ENCODE measurements at places on chromosomes 1 and 21.

GRCh38 chr1:154483941-154484803 lies 17.8 kb upstream of the TDRD10 start:
- no peak for DNase-seq

- DNase-seq = no peak
These were observed 142.6 kb downstream of the SMYD3 start for GRCh38 chr1:246364415-246364941.

- DNase-seq = no peak
These were observed 62.3 kb upstream of the ADARB1 start for GRCh38 chr21:45011911-45012661.

GRCh38 chr1:37556712-37557196 lies at the start of gene DNALI1:
DNALI1 (plus strand) TSS chr1:37556940; CDS start chr1:37556995, 55 bp downstream.
- peak; percentile 26 for DNase-seq

DNA sequence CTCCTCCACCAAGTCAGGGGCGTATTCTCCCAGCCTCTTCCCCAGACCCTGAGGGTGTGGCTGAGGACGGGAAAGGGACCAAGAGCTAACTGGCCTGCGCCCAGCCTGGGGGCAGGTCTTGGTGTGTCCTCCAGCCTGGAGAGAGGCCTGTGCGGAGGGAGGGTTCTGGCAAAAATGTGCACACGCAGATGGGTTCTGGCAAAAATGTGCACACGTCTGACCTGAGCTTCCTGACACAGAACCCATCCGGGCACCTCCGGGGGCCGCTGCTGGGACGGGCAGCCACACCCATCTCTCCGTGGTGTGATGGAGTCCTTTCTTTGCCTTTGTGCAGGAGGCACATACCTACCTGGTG lies 23.1 kb upstream of the PKP1 start:
- DNase-seq = no peak

- DNase-seq = no peak
These were observed 276.5 kb downstream of the DNM3 start for GRCh38 chr1:172117800-172118199.

- no peak for DNase-seq
These were observed 471.3 kb downstream of the LMO4 start for GRCh38 chr1:87800006-87800405.

- DNase-seq = no peak
These were observed 119.6 kb downstream of the IER5 start for GRCh38 chr1:181208083-181208482.

DNA sequence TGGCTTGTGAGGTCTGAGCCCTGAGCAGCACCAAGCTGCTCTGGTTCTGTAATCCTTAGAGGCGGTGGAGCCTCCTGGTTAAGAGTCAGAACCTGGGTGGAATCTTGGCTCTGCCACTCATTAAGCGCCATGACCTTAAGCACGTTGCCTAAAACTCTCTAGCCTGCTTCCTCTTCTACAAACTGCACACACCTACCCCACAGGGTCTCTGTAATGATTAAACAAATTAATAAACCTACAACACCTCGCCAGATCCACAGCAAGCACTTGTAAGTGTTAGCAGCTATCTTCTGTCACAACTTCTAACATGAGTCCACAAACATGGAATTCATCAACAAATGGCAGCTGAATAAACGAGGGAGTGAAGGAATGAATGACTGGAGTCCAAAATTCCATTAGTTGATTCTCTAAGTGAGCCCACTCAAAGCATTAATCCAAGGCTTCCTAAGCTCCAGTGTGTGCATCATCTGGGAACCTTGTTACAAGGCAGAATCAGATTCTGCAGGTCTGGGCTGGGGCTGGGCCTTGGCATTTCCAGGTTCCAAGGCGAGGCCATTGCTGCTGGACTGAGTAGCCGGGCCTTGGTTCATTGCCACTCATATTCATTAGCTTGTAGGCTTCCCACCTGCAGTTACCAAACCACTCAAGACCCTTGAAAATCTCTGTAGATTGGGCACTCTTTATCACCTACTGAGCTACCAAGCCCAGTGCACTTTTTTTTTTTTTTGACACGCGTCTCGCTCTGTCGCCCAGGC lies 168.6 kb downstream of the HIVEP3 start:
- DNase-seq = no peak

GRCh38 chr1:43304314-43304681 lies 3.5 kb downstream of the TIE1 start:
- DNase-seq = no peak

- no peak for DNase-seq
These were observed 32.8 kb downstream of the ARID1A start for GRCh38 chr1:26728645-26729044.

GRCh38 chr1:155184835-155185782 lies 11.5 kb downstream of the TRIM46 start:
- no peak for DNase-seq

DNA sequence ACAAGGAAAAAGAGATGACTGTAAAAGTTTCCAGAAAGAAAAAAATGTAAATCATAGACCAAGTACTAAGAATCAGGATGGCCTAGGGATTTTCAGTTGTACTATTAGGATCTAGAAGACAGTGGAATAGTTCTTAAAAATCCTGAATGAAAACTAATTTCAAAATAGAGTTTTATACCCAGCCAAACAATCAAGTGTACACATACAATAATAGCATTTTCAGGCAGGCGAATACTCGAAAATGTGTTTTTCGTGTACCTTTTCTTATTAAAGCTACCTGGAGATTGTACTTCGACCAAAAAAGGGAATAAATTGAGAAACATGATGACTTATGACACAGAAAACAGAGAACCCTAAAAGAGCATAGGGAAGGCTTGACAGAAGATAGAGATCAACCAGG lies 118.6 kb downstream of the SDCCAG8 start:
- DNase-seq = no peak

DNA sequence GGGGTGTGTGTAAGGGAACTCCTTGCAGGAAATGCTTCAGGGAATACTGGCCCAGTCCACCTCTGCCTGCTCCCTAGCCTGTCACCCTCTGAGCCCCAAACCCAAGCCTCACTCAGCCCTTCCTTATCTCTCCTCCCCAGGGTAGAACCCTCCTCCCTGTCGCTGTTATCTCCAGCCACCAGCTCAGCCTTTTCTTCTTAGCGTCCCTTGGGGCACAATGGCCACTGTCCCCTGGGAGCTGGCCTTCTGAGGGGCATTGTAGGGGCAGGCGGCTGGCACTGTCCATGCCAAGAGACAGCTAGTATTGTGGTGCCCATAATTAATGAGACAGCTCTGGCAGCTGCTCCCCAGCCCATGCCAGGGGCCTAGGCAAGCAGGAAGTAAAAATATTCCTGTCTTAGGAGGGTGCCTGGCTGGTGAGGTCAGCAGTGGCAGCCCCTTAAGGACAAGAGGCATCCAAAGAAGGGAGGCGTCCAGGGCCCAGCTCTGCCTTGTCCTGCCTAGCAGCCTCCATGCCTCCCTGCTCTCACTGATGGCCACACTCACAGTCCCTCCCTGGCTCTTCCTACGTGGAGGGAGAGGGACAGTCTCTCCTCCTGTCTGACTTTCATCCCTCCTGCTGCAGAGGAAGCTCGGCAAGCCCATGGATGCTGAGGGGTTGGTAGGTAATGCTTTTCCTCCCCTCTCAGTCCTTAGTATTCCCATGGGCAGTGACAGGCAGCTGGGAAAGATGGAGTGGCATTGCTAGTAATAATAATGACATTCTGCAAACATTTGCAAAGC lies 37.5 kb downstream of the KCNQ4 start:
- no peak for DNase-seq

DNA sequence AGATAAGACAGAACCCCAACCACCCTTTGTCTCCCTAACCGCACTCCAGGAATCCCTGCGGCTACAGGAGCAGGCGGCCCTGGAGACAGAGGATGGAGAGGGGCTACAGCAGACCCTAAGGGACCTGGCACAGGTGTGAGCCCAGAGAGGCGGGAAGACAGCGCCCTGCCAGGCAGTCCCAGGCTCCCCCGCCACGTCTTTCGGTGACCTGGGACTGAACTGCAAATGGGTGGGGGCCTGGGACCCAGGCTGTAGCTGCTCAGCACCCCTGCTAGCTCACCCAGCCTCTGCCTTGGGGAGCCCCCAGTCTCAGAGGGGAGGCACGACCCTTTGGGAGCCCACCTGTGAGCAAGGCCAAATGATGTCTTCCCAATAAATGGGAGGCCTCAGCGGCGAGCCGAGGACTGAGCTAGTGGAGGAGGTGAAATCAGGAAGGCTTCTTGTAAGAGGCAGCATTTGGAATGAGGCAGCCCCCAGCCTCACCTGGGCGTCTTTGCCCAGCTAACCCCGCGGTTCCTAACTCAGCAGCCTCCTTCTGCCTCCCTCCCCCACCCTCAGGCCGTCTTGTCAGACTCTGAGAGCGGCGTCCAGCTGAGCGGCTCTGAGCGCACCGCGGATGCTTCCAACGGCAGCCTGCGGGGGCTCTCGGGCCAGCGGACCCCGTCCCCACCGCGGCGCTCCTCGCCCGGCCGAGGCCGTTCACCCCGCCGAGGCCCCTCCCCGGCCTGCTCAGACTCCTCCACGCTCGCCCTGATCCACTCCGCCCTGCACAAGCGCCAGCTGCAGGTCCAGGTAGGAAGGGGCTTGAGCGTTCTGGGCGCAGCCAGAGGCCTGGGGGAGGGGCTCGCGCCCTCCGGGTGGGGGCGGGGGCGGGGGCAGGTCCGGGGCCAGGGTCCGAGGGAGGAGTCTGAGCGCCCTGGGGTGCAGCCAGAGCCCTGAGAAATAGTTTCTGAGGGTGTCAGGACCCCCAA lies 16.9 kb downstream of the CROCC start:
- DNase-seq = no peak

- peak; percentile 88 for DNase-seq
These were observed at the start of gene TP53BP2 for GRCh38 chr1:223845810-223846682. TP53BP2 (minus strand) TSS chr1:223845947; CDS start chr1:223845680, 267 bp downstream.

GRCh38 chr21:36207577-36208320 lies 51.1 kb downstream of the DOP1B start:
- no peak for DNase-seq

- no peak for DNase-seq
These were observed 96.5 kb upstream of the CD34 start for GRCh38 chr1:208007319-208007937.

DNA sequence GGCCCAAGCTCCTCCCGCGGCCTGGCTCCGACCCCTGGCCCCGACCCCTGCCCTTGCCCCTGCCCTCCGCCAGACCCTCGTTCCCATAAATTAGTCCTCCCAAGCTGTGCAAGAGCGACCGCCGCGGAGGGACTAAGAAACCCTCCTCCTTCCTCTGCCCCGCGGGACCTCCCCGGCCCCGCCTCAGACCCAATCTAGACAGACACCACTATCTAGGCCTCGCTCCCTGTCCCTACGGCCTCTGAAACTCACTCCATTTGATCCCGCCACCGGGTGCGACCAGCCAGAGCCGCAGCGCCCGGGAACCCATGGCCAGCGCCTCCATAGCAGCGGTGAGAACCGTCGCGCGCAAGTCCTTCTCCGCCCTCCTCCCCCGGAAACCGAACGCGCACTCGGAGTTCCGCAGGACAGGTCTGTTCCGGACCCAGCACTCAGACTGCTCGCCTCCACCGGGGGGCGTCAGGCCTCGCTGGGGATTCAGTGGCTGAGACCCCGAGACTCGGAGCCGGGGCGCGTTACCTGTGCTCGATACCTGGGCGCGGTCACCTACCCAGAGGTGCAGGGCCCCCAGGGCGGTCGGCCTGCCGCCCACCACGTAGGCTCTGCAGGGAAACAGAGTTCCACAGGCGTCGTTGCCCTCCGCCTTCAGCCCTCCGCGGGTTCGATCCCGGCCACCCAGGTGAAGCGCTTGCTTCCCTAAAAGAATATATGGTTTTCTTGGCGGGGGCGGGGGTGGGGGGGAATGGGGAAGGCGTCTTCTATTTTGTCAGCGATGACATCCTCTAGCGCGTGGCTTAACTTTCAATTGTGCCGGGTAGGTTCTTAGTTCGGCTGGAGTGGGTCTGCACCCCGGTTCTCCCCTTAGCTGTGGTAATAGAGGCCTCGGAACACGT lies at the start of gene MRPL39:
TSS of gene MRPL39 (minus strand) at position 331 of the 893 bp plus-strand sequence. CDS start at position 325, 6 bp downstream.
- DNase-seq = peak; percentile 86

DNA sequence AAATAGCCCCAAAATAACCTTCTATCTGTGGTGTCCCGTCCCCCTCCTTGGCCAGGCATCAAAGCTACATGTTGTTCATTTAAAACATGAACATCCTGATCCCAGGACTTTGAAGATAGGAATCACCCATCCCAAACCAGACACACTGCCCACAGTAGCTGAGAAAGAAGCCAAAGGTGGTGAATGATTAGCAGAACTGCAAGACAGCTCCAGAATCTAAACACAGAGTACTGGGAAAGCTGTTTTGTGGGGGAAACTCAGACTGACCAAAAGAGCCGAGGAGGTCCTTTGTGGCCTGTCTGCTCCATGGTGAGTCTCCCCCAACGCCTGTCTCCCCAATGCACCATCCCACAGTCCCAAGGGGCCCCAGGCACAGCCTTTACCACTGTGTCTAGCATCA lies 7.3 kb upstream of the TEDDM1 start:
- no peak for DNase-seq

DNA sequence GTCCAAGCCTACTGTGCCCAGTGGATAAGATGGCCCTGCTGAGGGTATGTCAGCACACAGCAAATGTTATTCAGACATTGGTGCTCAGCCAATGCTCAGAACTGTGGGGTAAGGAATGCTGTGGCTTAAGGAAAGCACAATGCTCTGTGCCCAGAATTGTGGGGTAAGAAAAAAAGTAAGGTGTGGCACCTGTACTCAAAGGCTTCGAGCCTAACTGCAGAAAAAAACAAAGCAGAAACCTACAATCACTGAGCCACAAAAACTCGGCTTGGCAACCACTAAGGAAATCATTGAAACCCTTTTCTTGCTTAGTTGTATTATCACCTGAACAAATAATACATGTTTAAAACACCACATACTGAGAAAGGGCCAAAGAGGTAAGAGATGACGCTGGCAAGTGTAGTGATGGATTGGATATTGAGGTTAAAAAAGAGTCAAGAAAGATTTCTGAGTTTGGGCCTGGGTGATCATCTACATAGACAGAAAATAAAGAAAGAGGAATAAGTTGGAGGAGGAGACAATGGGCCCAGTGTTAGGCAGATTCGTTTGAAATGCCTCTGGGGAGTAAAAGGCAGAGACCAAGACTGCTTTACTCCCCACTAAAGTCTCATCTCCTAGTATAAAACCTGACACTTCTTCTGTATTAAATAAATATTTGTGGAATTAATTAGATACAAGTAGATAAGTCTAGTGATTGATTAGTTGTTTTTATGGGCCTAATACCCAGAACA lies 25.9 kb upstream of the ATP1A1 start:
- no peak for DNase-seq

DNA sequence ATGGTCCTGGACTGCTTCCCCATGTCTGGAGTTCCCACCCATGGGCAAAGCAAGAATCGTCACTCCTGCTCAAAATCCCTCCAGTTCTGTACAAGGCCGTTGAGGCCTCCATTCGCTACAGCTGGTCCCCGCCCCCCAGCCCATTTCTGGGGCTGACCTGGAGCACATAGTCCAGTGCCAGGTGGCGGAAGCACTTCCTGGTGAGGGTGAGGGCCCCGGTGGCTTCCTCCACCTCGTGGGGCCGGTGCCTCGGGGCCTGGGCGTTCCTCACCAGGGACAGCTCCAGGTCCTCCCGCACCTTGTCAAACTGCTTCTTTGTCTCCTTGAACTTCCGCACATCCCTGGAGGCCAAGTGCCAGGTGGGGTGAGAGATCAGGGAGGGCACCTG lies 7.4 kb downstream of the ACAP3 start:
- DNase-seq = no peak
